WTC11 (cell line): ENCODE measurements at places on chromosomes 3 and 15. TPM values are rescaled to one million over a fixed set of nuclear protein-coding genes. Genes with fewer than 3 reads are reported as not detected.

DNA sequence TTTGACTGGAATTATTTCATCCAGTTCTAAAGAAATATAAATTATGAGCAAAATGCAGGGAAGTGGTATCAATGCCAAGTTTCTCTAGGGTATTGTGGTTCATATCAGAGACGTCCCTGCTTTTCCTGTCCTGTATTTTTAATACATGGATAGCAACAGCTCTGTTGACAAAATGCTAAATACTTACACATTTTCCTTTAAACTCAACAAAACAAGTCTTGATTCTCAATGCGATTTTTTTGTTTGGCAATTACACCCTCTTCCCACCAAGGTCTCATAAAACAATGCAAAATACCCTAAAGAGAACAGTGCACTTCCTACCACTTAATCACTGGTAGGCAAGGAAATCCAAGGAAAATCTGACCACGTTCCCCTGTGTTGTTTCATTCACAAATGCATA lies 120.0 kb downstream of the DUT start:
- H3K4me1 ChIP-seq: no peaks in the 10 kb centered on the region
- no peaks in the 10 kb centered on the region for H3K27me3 ChIP-seq
- no peak overlapping the region for H3K4me3 ChIP-seq
- no peak overlapping the region for H3K27ac ChIP-seq
- H3K36me3 ChIP-seq: no peaks in the 10 kb centered on the region

The OR5K2 gene
- not detected in 3 replicates for total RNA-seq

The SMCO1 gene
- not detected in 3 replicates for total RNA-seq

- no peak overlapping the region for H3K4me3 ChIP-seq
- DNase-seq: no peak
- no peaks in the 10 kb centered on the region for H3K27me3 ChIP-seq
- no peak overlapping the region for H3K27ac ChIP-seq
These were observed 369.9 kb upstream of the MCTP2 start for GRCh38 chr15:93861413-93861812.

The REC114 gene
- not detected in 3 replicates for total RNA-seq

The ACOX2 gene
- total RNA-seq: 1.1 to 1.8 TPM (median 1.1 TPM) in 3 replicates

The ARGFX gene
- total RNA-seq: not detected in 3 replicates

- peaks cover 22% of the 10 kb centered on the region for H3K4me1 ChIP-seq
- no peak overlapping the region for H3K4me3 ChIP-seq
- no peaks in the 10 kb centered on the region for H3K27me3 ChIP-seq
- H3K36me3 ChIP-seq: no peaks in the 10 kb centered on the region
- no peak overlapping the region for H3K27ac ChIP-seq
These were observed 183.5 kb upstream of the EOMES start for GRCh38 chr3:27905625-27906024.

The CFAP100 gene
- total RNA-seq: 0.41 TPM in 1 of 3 replicates, not detected in the others

- DNase-seq: no peak
- no peaks in the 10 kb centered on the region; the same call in 1 of the 2 replicates for H3K27me3 ChIP-seq
- peaks cover 11% of the 10 kb centered on the region for H3K4me1 ChIP-seq
These were observed 11.4 kb upstream of the CYP11A1 start for GRCh38 chr15:74378848-74379247.

DNA sequence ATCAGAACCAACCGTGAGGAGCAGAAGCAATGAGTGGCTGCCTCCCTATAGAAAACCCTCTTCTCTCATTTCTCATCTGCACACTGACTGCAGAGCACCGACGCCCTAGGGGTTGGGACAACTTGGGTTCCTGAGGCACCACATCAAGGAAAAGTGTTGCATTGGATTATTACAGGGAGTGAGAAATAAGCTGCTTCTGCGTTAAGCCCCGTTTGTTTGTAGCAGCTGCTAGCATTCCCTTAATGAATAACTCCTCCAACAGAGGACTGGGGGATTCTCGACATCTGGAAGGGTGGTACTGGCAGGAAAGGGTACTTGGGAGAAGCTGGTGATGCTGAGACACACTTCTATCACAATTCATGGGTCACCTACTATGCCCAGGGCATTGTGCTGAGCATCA lies 25.3 kb upstream of the AGBL1 start:
- H3K4me3 ChIP-seq: no peak overlapping the region
- H3K27me3 ChIP-seq: no peaks in the 10 kb centered on the region
- H3K27ac ChIP-seq: no peak overlapping the region
- no peaks in the 10 kb centered on the region; the same call in 1 of the 2 replicates for H3K4me1 ChIP-seq

The LINGO1 gene
- 51.3 to 60.5 TPM (median 58.9 TPM) in 3 replicates for total RNA-seq

GRCh38 chr3:184050217-184050847 lies 2.5 kb upstream of the HTR3C start:
- no peak overlapping the region for H3K4me3 ChIP-seq
- no peaks in the 10 kb centered on the region for H3K4me1 ChIP-seq
- no peaks in the 10 kb centered on the region for H3K27me3 ChIP-seq
- DNase-seq: no peak

The RPLP1 gene
- total RNA-seq: 2,441 to 2,639 TPM (median 2,597 TPM) in 3 replicates

The C3orf20 gene
- total RNA-seq: not detected in 3 replicates

GRCh38 chr15:72176159-72176558 lies 21.4 kb downstream of the GRAMD2A start:
- DNase-seq: no peak
- no peak overlapping the region for H3K27ac ChIP-seq
- no peaks in the 10 kb centered on the region; the same call in 1 of the 2 replicates for H3K27me3 ChIP-seq
- H3K4me3 ChIP-seq: no peak overlapping the region

DNA sequence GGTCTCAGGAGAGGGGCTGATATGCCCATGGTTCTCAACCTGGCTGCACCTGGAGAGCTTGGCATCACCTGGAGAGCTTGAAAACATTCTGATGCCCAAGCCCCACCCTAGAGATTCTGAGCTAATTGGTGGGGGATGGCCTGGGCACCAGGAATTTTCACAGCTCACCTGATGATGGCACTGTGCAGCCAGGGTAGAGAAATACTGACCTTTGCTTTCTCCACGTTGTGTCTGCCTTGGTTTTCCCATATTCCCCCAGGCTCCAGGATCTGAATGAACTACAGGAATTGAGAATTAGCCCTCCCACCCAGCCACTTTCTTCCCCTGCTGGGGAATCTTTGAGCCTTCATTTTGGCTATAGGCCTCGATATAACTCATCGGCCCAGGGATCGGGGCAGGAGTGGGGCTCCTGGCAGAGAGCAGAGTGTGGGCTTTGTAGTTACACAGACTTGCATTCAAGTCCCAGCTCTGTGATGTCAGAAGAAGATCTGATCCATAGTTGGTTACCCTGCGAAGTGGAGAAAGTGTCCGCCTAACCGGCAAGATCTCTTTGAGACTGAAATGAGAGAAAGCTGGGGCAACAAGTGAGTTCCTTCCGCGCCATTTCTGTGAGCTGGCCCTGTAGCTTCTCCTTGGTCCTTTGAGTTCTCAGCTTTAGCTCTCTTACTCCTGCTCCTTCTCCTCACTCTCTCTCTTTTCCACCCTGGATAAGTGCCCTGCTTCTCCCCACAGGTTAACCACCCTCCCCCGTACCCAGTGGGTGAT lies 33.1 kb upstream of the UBE2Q2 start:
- DNase-seq: peak; percentile 60
- H3K36me3 ChIP-seq: no peaks in the 10 kb centered on the region
- H3K4me3 ChIP-seq: no peak overlapping the region
- H3K27ac ChIP-seq: no peak overlapping the region
- peaks cover 17% of the 10 kb centered on the region for H3K27me3 ChIP-seq

- H3K27me3 ChIP-seq: no peaks in the 10 kb centered on the region
- H3K4me1 ChIP-seq: peaks cover 14% of the 10 kb centered on the region
- H3K36me3 ChIP-seq: no peaks in the 10 kb centered on the region
- no peak overlapping the region for H3K4me3 ChIP-seq
These were observed 196.2 kb upstream of the CFAP20DC start for GRCh38 chr3:59245859-59246501.

The TMEM62 gene
- 4.6 to 5.6 TPM (median 5.0 TPM) in 3 replicates for total RNA-seq

DNA sequence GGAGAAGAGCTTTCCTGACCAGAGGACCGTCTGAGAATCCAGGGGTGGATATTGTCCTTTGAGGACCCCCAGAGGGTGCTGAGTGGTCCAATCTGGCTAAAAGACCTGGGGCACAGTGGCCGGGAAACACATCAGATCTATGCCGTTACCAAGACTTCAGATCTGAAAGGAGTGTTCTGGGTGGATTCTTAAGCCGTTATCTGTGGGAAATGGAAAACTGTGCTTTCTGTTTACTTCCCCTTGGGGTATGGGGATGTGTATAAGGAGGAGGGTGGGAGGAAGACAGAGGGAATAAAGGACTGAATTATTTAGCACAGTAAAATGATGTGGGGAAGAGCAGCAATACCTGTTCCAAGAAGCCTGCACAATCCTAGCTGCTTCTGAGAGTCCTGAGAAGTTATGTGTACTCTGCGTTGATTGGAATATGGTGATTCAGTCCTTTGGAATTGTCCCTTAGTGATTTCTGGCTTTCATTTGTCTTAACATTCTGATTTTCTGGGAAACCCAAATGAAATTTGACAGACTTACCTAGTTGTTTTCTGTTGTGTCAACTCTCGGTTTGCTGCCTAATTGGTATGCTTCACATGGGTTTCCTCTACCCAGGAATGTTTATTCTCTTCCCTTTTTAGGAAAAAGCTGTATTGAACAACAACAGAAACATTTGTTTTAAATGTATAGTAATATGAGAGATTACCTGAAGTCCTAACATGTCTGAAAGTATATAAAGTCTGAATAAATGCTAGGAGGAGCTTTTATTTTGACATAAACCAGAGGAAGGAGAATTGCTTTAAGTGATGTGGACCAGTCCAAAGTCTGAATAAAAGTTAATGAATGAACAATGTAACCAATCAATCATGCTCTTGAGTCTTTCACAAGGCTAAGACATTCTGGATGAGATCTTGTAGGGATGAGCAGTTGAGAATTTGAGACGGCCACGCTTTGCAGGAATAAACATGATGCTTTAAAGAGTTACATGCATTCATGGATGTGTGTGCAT lies 427.1 kb upstream of the C2CD4B start:
- H3K4me3 ChIP-seq: no peak overlapping the region
- H3K27me3 ChIP-seq: no peaks in the 10 kb centered on the region
- H3K36me3 ChIP-seq: no peaks in the 10 kb centered on the region
- peaks cover 11% of the 10 kb centered on the region for H3K4me1 ChIP-seq
- no peak for DNase-seq

The SYNM gene
- 2.1 to 2.2 TPM (median 2.2 TPM) in 3 replicates for total RNA-seq
